ELF-1 (cell line): ENCODE measurements at places on chromosomes 7 and 10.

GRCh38 chr7:14395860-14396259, 406.4 kb upstream of the ETV1 start:
- no peak for DNase-seq

DNA sequence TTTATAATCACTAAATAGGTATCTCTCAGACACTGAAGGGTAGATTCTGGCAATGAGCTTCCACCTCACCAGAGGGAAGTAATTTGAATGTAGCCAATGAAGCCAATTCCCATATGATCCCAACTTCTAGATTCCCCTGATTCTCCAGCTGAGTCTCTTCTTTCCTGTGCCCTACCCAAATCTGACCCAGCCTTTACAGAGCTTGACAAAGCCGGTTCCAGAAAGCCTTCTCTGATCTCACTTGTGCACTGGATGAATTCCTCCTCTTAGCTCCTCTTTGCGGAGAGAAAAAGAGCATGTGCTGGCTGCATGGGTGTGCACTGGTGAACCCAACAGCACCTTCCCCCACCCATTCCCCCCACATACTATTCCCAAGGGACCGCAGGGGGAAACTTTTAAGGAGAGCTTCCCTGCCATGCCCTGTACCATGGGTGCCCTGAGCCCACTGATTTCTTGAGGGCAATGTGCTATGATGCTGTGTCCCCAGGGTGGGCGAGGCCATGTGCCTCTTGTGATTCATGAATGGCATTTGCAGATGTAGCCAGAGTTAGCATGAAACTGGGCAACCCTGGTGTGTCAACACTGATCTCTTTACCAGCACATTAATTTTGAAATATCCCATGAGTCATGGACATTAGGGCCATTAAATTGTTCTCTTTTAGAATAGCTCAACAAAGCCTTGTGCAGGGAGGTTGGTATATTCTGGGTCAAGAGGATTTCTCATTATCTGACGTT, 50.4 kb upstream of the PLEKHA1 start:
- DNase-seq = no peak

DNA sequence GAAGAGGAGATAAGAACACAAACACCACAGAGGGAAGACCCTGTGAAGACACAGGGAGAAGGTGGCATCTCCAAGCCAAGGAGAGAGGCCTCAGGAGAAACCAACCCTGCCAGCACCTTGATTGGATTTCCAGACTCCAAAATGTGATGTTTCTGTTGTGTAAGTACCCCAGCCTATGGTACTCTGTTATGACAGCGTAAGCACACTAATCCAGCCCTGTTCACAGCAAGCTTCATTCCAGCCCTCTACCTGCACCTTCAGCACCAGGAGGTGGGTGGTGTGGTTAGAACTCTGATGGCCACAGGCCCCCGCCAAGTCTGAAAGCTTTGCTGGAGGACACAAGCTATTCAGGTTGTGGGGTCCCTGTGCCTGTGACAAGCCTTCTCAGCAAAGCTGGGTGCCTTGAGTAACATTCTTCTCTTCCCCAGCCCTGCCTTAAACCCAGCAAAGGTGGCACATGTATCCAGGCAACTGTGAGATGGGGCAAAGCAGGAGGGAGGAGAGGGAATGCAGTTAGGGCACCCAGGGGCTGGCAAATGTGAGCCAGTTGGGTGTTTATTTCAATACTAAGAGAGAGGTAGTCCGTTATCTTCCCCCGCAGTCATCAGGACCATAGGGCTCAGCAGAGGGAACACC, 4.5 kb downstream of the VSTM4 start:
- DNase-seq = no peak

GRCh38 chr10:69217119-69217754, 2.9 kb upstream of the HKDC1 start:
- DNase-seq = no peak

GRCh38 chr10:122882766-122883165, 3.4 kb upstream of the FAM24B start:
- no peak for DNase-seq

- DNase-seq = no peak
Observed at GRCh38 chr10:97733256-97733655, 3.7 kb upstream of the ZFYVE27 start.

- no peak for DNase-seq
Observed at GRCh38 chr7:15397922-15398760, 163.7 kb downstream of the AGMO start.

DNA sequence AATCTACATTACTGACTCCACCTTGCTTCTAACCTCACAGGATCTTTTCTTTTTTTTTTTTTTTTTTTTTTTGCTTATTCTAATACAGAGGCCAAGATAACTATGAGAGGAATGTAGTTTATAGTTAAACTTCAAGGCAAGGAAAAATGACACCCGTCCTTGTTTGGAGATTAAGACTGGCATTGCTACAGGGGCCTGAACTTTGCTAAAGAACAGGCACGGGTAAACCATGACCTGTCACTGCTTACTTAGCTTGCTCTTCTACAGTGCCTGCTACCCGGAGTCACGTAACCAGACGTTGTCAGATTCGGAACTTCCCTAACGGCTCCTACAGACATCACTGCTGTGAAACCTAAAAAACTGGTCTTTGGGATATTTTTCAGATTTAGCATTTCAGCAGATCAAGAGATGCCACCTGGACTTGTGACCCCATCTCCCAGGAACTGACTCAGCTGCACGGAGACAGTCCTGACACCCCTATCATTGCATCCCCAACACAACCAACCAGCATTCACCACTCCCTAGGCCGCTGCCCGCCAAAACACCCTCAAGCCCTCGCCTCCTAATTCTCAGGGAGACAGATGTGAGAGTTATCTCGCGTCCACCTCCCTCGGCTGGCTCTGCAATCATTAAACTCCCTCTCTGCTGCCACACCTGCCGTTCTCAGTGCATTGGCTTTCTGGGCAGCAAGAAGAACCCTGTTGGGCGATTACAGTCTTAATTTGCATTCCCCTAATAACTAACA, 27.5 kb downstream of the MAD1L1 start:
- no peak for DNase-seq

- DNase-seq = peak; percentile 75
Observed at GRCh38 chr10:53978301-53978700, 822.7 kb downstream of the PCDH15 start.

GRCh38 chr7:130880668-130881067, 146.7 kb upstream of the KLF14 start:
- DNase-seq = no peak

- DNase-seq = no peak
Observed at GRCh38 chr7:108204281-108204796, 74.2 kb upstream of the LAMB4 start.

DNA sequence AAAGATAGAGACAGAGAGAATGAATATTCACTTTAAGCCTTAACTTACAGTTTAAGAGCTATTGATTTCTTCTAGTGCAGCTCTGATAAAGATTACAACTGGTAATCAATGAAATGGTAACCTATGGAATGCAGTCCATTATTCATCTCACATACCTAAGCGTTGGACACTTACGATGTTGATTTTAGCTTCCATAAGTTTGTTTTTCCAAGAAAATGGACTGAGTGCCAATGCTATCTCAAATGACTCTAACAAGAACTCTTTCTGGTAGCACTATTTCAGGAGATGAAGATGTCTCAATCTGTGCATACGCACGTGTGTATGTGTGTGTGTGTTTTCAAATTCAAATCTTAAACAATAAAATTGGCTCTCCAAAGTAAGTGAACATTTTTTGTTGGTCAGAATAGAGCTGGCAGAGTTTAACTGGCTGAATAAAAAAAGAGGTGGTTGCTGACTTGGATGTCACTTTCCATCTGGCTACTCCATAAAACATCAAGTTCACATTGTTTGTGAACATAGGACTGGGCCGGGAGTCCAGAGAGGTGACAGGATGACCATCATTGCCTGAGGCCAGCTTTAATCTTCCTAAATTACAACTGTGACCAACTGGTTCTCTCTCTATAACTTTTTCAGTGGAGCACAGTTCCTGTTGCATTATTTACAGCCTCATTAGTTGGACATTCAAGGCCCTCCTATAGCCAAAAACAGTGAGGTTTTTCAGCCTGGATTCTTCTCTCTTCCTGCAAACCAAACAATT, 106.9 kb upstream of the CSTF2T start:
- no peak for DNase-seq

DNA sequence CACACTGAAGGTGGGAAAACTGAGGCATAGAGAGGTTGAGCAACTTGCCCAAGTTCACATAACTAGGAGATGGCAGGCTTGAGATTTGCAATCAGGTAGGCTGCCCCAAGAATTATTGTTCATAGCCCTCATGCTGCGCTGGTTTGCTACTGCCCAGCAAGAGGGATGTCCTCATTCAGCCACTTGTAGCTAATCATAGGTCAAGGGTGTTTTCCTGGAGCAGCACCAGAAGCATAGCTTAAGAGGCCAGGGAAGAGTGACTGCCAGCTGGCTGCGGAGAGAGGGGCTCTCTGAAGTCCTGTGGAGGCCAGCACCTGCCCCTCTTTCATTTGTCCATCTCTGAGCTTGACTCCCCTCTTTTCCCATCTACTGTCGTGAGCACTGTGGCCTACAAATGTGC, 15.0 kb downstream of the CDHR3 start:
- DNase-seq = no peak

- DNase-seq = peak; percentile 53
Observed at GRCh38 chr7:91941450-91941849, 788 bp downstream of the AKAP9 start.

DNA sequence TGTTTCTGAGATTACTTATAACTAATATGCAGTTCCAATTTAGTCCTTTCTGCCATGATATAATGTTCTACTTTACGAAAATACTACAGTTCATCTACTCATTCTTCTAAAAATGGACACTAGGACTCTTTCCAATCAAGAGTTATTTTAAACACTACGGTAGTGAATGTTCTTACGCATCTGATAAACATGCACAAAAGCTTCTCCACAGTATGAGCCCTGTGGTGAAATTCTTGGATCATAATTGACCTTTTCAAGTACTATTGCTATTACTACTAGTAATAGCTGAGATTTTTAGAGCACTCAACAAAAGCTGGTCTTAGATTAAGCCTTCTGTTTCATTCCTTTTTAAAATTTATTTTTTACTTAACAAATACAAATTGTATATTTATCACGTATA, 106.4 kb downstream of the CH25H start:
- DNase-seq = no peak

DNA sequence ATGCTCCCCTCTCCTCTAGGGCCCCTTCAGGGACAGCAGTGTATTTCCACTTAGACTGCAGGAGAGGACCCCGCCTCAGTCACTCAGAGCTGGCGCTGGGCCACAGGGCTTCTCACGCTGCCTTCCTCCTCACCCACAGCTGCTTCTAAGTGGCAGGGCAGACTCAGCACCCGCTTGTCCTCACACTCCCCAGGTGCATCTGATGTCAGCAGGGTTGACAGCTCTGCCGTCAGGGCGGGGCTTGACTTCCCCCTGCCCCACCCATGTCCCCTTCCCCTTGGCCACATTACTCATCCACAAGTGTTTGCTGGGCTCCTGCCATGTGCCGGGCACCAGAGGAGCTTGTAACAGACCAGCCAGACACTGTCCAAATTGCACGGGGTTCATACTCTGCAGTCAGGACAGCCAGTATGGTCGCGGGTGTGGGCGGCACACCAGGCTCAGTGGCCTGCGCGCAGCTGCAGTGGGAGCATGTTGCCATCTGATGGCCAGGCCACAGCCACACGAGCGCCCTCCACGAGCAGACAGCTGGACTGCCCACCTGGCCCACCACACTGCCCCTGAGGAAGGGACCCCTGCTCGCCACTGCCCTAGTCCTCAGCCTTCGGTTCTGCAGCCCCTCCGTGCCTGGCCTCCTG, 29.3 kb upstream of the TTYH3 start:
- no peak for DNase-seq

- no peak for DNase-seq
Observed at GRCh38 chr7:3175285-3175902, 125.7 kb upstream of the SDK1 start.

DNA sequence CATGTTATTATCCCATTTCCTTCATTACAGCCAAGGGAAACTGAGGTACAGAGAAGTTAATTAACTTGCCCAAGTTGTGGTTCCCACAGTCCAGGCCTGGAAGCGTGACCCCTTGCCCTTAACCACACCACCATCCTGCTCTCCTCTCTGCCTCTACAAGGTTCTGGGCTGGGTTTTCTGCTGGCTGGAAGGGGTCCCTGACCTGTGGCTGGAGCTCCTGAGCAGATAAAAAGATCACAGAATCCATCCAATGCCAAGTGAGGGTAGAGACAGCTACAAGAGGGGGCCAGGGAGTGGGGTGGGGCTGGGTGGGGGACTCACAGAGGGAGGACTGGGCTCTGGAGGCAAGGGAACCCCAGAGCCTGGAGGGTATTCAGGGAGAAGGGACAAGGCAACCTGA, 9.7 kb downstream of the ASB10 start:
- DNase-seq = no peak

- DNase-seq = no peak
Observed at GRCh38 chr10:3511483-3511882, 273.5 kb downstream of the KLF6 start.

DNA sequence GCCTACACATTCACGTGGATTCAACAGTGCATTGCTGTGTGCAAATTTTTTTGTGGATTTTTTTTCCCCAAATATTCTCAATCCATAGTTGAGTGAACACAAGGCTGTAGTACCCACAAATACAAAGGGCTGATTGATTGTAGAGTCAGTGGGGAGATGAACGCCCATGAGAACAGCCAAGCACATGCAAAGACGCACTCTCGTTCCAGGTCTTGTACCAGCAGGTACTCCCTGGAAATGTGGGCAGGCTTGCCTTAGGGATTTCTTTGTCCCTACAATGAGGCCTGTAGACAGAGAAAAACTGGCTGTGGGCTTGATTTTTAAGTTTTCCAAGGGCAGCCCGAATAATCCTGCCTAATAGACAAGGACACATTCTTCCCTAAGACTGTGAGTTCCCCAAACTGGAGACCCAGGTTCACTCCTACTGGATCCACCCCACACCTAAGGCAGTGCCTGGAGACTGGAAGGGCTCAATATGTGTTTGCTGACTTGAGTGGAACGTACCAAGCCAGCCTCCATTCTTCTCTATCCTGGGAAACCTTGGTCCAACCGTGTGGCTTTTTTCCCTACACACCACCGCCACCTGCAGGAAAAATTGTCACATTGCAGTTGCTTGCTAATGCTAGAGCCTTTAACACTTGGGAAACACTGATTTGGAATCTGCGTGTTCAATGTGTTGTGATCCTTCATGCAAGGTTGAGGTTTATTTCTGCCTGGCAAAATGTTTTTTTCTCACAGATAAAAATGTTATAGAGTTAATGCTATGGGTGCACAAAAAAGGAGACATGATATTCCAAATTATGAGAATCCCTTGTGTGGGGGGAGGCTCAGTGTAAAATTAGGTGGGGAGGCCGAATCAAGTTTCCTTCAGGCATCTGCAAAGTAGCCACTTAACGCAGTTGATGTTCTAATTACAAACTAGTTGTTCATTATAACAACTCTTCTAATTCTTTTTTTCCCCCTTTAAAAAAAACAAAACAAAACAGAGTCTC, 49.3 kb downstream of the PPP1R17 start:
- peak; percentile 81 for DNase-seq

DNA sequence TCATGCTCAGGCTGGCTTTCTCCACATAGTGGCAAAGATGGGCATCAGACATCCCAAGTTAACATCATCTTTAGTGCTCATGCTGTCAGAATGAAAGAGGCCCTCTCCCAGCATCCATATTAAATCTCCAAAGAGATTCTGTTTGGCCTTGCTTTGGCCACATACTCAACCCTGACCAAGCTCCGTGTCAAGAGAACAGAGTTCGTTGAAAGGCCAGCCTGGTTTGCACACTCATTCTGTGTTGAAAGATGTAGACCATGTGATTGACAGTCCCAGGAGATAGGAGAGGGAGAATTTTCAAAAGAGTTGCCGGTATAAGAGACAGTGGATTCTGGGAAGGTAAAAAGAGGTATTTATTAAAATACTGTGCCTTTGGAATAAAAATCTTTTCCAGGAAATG, 19.7 kb downstream of the MET start:
- no peak for DNase-seq

- DNase-seq = no peak
Observed at GRCh38 chr10:22723343-22723779, 9.0 kb upstream of the PIP4K2A start.
